ENCODE measurements at places on chromosomes 6 and 20.

- DNase-seq = no peak
Measured at GRCh38 chr6:45480752-45481415, 103.2 kb upstream of the SUPT3H start.

- DNase-seq = no peak
Measured at GRCh38 chr20:7930343-7930742, 9.9 kb downstream of the HAO1 start.

- DNase-seq = peak; percentile 54
Measured at GRCh38 chr6:5851261-5851757, 155.4 kb downstream of the NRN1 start.

- DNase-seq = no peak
Measured at GRCh38 chr6:131172222-131172621, 37.0 kb downstream of the AKAP7 start.

GRCh38 chr6:149586149-149586548 lies 20.0 kb downstream of the GINM1 start:
- DNase-seq = no peak

DNA sequence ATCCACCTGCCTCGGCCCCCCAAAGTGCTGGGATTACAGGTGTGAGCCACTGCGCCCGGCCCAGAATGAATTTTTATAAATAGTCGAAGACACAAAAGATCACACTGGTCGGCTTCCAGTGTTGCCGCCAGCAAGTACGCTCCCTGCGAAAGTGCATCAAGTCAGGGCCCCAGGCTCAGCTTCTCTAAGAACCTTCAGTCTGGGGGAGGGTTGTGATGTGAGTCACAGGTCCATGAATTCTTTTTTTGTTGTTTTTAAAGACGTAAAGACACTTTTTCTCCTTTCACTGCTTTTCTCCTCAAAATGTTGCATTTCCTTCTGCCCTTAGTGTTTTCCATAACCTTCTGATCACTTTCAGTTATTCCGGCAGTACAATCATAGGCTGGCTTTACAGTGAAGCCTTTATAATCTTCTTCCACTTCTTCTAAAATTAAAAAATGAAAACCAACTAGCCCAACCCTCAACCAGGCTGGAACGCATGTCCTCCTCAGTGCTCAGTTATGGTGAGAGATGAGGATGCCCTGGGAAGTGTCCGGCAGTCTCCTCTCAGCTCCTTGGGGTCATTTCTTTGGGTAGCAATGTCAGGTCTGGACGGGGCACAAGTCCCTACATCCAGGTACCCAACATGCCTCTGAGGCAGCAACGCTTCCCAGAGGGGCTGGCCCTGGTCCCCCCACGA lies 66.6 kb downstream of the CSE1L start:
- no peak for DNase-seq

DNA sequence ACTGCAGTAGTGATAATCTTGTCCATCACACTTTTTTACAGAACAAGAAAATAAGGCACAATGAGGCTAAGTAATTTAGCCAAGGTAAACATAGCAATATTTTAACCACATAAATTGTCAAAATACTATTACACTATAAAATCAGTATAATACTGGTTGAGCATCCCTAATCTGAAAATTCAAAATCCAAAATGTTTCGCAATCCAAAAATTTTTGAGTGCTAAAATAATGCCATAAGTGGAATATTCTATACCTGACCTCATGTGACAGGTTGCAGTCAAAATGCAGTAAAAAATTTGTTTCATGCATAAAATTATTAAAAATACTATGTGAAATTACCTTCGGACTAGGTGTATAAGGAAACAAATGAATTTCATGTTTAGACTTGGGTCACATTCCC lies 101.5 kb downstream of the PDSS2 start:
- no peak for DNase-seq

GRCh38 chr6:27101824-27102223 lies 145.7 kb upstream of the PRSS16 start:
- no peak for DNase-seq

GRCh38 chr6:165729307-165729936 lies 66.4 kb upstream of the PDE10A start:
- DNase-seq = peak; percentile 32

DNA sequence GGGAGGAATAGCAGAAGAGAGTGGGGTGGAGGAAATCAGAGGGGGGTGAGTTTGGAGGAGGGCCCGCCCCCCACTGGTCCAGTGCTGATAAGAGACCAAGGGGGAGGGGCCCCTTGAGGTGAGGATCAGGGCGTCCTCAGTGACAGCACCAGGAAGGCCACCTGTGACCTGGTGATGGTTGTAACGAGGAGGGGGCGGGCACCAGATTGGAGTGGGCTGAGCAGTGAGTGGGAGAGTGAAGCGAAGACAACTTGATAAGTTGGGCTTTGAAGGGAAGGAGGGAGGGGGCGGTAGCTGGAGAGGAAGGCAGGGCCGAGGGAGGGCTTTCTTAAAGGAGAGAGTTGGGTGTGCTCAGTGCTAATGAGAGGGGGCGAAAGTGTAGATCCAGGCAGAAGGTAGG lies 30.7 kb downstream of the CDH22 start:
- no peak for DNase-seq

DNA sequence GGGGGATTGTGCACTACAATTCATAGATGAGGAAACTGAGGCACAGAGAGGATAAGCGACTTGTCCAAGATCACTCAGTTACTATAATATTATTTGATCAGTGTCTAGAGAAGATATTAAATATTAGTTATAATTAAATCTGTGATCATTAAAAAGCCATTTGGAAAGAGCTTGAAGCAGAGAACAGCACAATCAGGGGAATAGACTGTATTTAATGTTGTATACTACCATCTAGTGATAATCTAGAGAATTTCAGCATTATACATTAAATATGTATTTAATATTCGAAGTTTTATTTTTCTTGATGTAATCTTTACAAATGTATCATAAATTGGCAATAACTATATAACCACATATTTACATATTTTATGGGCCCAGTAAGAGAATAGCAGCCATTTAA lies 20.1 kb upstream of the MTCL3 start:
- no peak for DNase-seq

- peak; percentile 29 for DNase-seq
Measured at GRCh38 chr6:32666420-32667300, at the start of gene HLA-DQB1. Gene HLA-DQB1 (minus strand): TSS chr6:32666657. CDS start chr6:32666607, 50 bp downstream.

DNA sequence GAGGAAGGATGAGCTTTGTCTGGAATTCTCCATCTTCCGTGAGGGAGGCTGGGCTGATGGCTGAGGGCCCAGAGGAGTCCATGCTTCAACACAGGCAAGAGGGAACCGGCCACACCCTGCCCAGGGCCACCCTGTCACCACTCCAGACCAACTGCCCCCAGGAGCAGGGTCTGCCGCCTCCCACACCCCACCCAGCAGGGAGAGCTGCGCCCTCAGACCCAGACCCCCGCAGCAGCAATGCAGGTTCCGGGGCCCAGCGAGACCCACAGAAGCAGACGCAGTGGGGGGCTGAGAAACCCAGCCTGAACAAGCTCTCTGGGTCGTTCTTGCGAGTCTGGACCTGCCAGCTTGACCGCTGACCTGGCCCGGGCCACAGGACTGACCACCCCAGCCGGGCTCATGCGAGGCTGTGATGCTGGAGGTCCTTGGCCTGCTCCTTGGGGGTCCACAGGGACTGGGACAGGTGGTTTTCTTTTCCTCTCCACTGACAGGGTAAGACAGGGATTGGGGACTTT lies 25.0 kb downstream of the FRMD1 start:
- DNase-seq = no peak

DNA sequence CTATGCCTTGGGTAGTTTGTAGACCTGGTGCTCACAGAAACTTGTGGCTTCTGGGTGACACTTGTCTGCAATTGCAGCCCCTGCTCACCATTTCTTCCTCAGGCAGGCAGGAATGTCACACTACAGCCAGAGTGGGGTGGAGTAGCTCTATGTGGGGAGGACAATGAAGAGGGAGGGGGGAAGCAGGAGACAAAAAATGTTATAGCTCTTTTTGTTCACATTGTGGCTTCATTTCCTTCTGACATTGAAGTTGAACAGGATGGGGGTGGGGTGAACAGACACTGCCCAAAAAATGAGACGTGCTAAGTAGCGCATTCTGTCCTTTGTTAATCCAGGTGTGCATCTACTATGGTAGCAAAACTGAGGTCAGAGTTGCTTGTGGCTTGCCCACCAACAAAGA lies at the start of gene THEMIS:
TSS of gene THEMIS (minus strand) at position 124 of the 400 bp plus-strand sequence. CDS start 126 bp downstream, outside the sequence.
- no peak for DNase-seq

- no peak for DNase-seq
Measured at GRCh38 chr6:46129291-46129628, 529 bp upstream of the ENPP4 start.

DNA sequence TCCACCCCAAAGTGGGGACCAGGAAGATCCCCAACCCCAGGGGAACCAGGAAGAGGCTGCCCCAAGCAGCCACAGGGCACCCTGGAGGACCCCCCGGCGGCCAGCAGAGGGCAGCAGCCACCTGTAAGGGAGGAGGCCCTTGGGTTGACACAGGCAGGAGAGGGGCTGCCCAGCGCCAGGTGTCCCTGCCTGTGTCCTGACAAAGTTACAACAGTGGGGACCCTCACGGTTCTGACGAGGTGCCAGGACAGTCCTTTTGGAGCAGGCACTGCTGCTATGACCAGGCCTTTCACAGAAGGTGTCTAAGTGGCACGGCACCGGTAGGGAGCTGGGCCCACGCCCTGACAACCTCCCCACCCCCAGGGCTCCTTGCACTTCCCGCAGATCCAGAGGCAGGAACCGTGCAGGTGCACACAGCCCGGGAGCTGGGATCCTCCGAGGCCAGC lies 176.7 kb downstream of the BMP7 start:
- DNase-seq = peak; percentile 61

- DNase-seq = no peak
Measured at GRCh38 chr20:8255945-8256632, 124.0 kb downstream of the PLCB1 start.

DNA sequence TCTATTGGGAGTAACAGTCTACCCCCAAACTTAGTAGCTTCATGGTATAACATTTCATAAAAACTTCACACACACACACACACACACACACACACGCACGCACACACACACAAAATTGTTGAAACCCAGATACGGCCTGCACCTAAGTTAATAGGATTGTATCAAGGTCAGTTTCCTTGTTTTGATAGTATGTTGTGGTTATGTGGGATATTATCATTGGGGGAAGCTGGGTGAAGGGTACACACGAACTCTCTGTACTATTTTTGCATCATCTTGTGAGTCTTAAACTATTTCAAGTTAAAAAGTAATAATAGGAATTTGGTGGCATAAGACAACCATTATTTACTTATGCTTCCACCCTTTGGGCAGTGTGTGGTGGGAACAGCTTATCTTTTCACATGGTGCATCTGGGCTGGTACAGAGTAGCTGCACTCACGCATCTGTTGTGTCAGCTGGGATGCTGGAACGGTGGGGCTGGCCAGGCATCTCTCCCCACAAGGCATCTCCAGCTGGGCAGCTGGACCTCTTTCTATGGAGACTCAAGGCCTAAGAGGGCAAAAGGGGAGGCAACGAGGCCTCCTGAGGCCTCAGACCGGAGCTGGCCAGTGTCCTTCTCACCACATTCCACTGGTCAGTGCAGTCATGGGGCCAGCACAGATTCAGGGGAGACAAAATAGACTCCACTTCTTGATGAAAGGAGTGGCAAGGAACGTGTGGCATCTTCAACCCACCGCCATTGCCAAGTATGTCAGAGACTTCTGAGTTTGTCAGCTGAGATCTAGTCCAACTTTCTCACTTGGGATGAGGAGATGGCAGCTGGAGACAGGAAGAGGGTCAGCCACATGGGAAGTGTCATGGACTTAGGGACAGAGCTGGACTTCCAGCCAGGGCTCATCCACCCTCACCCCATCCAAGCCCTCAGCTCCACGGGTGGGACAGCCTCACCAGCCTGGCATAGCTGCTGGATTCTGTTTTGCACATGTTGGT lies 20.5 kb upstream of the IP6K3 start:
- DNase-seq = no peak

- no peak for DNase-seq
Measured at GRCh38 chr20:12113468-12114371, 196.0 kb downstream of the BTBD3 start.

DNA sequence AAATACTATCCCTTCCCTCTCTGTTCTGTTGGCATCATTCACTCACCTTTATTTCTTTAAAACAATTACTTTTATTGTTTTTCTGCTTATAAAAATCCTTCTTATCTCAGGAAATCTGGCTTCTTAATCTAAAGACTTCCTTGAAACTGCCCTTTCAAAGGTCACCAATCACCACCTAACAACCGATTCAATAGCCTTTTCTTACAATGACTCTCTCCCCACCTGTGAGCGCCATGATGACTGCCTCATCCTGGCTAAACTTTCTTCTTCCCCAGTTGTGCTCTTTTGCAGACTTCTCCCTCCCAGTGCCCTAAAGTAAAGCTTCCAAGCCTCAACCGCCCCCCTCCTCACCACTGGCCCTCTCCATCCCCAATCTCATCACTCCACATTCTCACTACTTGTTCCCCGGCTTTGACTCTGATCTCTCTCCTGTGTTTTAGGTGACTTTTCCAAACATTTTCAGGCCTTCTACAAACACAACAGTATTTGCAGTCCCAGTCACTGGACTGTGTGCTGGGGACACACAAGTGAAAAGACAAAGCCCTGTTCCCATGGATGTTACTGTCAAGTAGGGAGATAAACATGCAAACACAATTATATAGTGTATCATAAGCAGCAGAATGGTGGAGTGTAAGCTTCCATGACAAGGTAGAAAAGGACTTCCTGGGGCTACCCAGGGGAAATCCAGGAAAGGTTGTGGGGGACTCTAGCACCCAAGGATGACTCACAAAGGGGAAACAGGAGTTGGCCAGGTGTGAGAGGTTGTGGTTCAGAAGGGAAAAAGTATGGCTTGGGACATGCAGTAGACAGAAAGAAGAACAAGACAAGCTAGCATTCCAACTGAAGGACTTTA lies 12.8 kb downstream of the NHSL1 start:
- no peak for DNase-seq

DNA sequence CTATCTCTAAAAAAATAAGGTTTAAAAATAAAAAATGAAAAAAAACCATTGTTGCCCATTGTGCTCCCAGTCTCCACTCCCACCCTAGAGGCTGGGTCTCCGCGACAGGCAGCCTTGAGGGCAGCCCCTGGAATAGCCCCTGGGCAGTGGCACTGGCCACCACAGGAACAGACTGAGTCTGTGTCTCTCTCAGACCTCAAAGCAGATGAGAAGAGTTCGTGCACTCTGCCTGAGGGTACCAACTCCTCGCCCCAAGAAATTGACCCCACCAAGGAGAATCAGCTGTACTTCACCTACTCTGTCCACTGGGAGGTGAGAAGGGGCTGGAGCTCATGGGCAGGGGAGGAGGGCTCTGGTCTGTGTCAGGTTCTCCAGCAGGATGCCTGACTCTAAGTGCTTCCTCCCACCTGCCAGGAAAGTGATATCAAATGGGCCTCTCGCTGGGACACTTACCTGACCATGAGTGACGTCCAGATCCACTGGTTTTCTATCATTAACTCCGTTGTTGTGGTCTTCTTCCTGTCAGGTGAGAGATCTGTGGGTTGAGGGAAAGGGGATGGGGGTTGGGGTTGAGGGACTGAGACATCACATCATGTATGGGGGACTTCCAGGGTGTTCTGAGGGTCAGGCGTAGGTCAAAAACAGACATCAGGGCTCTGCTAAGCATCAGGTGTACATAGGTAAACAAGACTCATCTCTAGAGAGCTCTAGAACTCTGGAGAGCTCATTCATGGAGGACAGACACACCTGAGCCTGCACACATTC lies 35.6 kb downstream of the TM9SF4 start:
- DNase-seq = no peak
